ENCODE measurements at places on chromosomes 7 and 10.

DNA sequence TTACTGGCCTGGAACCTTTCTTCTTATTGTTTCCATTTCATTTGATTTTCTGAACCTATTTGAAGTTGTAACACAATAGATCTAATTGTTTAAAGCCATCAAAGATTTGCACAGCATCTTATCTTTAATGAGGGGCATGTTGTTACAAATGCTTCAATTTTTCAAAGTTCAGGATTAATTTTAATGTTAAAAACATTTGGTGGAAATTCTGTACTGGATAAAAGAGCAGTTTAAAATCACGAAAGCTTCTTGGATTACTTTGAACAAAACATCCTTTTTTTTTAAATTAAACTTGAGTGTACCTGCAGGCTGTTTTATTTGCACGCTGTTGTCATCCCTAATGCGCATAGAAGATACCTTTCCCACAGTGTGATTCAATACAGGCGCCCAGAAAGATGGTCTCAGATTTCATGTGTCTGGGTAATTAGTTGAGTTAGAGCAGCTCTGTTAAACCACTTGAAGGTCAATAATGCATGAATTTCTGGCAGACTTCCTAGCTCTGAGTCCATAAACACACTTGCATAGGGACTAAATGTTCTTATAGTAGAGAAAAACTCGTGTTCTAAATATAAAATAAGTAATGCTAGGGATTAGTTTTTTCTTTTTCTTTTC lies 29.3 kb upstream of the DDX50 start:
- no peak for DNase-seq

GRCh38 chr7:131502810-131503508 lies 53.5 kb downstream of the PODXL start:
- no peak for DNase-seq

- no peak for DNase-seq
These were observed 10.0 kb upstream of the TSPAN12 start for GRCh38 chr7:120867932-120868331.

DNA sequence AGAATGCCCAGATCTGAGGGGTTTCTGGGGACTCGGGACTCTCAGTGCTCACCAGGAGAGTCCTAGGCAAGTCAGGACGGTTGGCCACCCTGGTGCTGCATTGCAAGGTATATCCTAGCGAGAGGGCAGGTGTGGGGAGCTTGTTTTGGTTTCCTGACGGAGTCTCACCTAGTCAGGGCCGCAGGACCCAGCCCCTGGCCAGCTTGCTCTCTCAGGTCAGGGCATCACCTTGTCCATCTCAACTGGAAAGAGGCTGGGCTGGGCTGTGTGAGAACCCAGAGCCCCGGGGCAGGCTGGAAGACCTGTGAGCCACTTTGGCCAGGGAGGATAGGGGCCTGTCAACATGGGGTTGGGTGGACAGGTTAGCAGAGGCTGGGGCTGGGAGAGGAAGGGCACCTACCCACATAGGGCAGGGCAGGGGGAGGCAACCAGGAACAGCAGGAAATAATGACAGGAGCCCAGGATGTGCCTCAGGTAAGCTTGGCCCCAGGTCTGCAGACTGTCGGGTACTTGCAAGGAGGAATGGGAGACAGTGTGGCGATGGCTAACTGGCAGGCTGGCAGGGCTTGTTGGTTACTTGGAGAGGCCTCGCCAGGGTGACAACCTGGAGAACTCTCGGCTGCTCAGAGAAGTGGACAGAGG lies 31.5 kb downstream of the DNAJB12 start:
- DNase-seq = no peak

GRCh38 chr10:53479365-53479764 lies 706.8 kb upstream of the MBL2 start:
- no peak for DNase-seq

- no peak for DNase-seq
These were observed 116.3 kb downstream of the HPSE2 start for GRCh38 chr10:99119258-99119748.

DNA sequence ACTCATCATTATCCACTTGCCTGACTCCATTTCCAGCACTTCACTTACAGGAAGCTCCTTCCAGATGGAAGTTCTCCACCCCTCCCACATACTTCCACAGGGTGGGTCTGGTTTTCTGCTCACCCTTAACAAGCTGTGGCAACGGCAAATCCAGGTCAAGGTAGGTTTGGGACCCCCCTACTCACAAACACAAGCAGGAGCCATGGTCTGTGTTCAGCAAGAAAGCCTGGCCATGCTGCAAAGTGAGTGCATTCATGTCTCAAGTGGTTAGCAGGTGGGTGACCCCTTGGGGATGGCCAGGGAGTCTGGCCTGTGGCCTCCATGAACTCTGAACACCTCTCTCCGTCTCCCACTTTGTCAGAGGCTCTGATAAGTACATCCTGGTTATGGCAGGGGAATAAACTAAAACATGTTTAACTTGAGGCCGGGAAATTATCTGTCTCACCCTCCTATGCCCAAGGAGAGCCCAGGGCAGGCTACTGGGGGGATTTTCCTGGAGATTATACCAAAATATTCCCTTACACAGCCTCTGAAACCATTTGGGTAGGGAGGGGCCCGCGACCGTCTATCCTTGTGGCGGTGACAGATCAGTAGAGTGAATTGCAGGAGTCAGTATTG lies 844 bp downstream of the XPNPEP1 start:
- no peak for DNase-seq

DNA sequence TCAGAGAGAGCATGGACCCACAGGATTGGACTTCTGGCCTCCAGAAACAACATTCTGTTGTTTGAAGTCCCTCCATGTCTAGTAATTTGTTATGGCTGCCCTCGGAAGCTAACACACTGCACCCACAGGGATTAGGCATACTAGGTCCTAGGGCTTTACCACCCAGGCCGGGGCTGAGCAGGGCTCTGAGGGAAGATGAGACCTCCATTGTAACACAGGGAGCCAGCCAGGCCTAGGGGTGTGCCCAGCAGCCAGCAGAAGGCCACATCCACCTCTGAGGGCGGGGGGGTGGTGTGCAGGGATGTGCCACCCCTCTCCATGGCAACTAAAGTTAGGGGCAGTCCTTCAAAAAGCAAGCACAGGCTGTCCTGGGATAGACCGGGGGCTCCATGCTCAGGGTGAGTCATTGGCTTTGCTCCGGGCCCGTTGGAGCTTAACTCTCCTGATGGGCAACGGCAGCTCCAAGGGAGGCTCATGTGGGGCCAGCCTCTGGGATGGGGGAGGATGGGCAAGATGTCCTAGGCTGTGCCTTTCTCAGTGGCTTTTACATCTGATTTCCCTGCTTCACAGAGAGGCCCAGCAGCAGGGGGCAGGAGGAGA lies 96.6 kb upstream of the GPR26 start:
- no peak for DNase-seq

GRCh38 chr7:64613653-64614052 lies 50.8 kb upstream of the ZNF680 start:
- no peak for DNase-seq

DNA sequence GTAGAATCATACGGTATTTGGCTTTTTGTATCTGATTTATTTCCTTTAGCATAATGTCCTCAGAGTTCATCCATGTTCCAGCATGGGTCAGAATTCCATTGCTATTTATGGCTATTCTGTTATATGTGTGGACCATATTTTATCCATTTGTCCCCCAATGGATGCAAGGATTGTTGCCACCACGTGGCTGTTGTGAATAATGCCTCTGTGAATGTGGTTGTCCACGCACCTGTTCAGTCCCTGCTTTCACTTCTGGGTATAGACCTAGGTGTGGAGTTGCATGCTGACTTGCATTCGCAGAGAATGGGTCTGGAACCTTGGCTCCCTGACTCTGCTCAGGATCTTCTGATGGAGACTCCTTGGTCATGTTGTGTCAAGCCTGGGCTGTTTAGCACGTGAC lies 199.9 kb downstream of the CAMK1D start:
- DNase-seq = no peak

DNA sequence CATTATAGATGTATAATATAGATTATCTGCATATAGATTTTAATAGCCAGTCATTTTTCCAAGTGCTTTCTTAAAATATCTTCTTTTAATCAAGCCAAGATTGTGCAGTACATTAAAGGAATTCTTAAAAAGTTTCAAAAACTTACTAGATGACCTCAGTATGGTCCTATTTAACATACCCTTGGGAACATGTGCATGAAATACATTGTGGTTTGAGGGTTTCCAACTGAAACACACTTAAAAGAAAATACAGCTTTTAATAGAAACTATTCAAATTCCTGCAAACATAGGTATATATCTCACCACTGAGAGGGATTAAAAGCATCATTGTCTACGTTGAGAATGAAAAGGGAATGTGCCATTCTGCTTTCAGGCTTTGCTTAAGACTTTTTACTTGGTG lies 364.9 kb downstream of the SUGCT start:
- no peak for DNase-seq

DNA sequence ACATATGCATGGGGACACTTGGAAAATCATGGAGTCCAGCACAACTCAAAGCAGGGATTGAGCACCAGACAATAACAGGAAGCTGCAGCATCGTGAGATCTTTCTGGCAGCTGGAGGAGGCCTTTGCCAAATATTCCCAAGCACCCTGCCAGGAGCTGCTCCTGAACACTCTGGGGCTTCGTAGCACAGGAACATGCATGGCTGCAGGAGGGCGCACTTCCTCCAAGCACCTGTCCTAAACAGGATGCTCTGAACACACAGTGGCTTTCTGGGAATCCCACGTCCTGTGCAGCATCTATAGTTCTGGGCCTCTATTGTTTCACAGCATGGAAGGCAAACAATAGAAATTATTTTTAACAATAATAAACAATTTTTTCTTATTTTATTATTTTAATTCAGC lies 4.1 kb downstream of the ABLIM1 start:
- no peak for DNase-seq

- DNase-seq = no peak
These were observed 30.1 kb downstream of the LDB3 start for GRCh38 chr10:86698207-86698940.

DNA sequence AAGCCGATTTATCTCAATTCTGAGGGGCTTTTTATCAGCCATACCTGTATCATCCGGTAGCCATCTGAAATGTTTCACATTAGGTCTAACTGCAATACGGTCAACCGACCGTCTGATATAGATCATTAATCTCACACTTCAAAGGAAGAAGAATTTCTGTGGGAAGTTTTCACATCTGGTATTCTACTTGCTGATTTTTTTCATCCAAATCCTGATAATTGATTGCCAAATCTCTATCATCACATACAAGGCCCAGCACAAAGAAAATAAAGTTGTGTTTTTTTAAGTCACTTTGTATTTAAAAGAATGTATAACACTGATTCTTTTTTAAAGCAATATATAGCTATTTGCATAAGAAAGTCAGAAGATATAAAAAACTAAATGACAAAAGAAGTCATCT lies 132.3 kb downstream of the DKK1 start:
- DNase-seq = no peak

DNA sequence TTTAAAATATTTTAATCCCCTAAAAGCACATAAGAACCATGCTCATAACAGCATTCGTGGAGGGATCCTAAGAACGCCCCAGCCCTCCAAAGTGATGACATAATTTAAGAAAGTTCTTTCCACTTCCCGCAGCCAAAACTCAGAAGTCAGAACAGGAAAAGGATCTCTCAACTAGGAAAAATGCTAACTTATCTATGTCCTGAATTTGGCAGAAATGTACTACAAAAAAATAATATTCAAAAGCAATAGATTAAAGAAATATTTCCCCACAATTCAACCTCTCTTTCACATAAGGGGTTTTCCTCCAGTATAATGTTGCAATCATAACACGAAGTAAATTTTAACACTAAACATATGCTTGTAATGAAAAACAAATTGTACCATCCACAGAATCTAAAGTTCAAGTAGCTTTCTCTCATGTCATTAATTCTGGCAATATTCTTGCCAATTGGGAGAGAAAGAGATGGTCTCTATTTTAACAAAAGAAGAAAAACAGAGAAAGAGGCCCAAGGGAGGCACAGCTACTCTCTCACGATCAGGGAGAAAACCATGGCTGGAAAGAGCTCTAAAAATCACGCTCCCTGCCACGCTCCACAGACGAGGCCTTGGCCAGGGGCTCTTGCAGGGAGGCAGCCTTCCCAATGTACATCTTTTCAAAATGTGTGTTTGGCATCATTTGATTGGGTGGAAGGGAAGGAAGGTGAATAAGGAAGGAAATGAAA lies 22.9 kb downstream of the ASB13 start:
- no peak for DNase-seq

GRCh38 chr10:16787361-16787791 lies 29.8 kb downstream of the RSU1 start:
- peak; percentile 69 for DNase-seq

DNA sequence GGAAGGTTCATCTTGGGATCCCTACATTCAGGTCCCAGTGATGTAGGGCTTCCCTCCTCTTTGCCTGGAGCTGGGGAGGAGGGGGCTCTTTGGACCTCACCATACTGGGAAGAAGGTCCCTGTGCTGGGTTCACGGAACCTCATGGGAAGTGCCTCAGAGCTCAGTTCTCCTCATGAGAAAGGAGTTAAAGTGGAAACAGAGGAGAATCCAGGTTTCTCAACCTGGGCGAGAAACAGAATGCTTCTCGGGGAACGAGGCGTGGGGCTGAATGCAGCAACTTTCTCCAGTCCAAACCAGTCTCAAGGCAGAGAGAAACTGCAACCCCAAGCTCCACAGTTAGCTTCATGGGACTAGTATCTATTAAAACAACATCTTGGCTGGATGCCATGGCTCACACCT lies 382.7 kb upstream of the FOXK1 start:
- DNase-seq = no peak

DNA sequence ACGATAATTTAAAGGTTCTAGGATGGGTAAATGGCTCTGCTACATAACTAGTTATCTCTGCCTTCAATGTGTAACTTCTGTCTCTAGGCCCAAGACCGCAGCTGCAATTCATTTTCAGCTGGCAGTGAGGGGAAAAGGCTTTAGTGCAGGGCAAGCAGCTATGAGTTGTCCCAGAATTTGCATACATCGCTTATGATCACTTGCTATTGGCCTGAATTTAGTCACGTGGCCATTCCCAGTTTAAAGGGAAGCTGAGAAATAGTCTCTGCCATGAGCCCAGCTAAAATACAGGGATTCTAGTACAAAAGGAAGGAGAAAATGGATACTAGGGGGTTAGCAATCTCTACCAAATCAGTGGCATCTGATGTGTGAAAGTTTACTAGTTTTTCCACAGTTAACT lies 145.8 kb upstream of the IMMP2L start:
- DNase-seq = no peak

- no peak for DNase-seq
These were observed 9.8 kb upstream of the RAB18 start for GRCh38 chr10:27494116-27494805.

DNA sequence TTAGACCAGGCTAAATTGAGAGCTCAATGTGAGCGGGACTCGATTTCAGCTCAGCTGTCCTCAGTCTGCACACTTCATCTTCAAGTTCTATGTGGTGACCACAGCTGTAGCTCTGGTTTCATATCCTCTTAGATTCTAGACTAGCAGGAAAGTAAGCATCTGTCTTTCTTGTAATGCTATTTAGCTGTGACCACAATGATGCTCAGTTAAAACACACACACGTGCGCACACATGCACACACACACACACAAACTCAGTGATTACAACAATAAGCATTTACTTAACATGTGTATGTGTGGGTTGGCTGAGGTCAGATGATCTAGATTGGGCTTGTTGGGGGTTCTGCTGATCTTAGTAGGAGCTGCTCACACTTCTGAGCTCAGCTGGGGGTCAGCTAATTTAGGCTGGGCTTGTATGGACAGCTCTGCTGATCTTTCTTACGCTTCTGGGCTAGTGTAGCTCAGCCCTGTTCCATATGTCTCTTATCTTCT lies 82.5 kb downstream of the ZNF365 start:
- no peak for DNase-seq

GRCh38 chr7:120732256-120732655 lies 125.7 kb downstream of the TSPAN12 start:
- DNase-seq = no peak

GRCh38 chr7:99740573-99741440 lies 5.8 kb upstream of the CYP3A7 start:
- peak; percentile 17 for DNase-seq
